ENCODE measurements at places on chromosomes 12 and 14. TPM values are rescaled to one million over a fixed set of nuclear protein-coding genes. Genes with fewer than 3 reads are reported as not detected.

CD163 gene
- total RNA-seq = 3.0 TPM

CABP1 gene
- 0.13 TPM for total RNA-seq

RNASE2 gene
- total RNA-seq = not detected

SLCO1B1 gene
- not detected for total RNA-seq

TTC5 gene
- total RNA-seq = 33.2 TPM

MARK3 gene
- 91.9 TPM for total RNA-seq

PDE6H gene
- total RNA-seq = not detected

CD163L1 gene
- 0.71 TPM for total RNA-seq

ULK1 gene
- 22.8 TPM for total RNA-seq

OR4E2 gene
- not detected for total RNA-seq

GLT8D2 gene
- 0.11 TPM for total RNA-seq

PTPRR gene
- not detected for total RNA-seq

GTF2H3 gene
- 72.0 TPM for total RNA-seq

- no peak for DNase-seq
Measured at GRCh38 chr14:92564344-92565039, 50.9 kb downstream of the RIN3 start.

DNA sequence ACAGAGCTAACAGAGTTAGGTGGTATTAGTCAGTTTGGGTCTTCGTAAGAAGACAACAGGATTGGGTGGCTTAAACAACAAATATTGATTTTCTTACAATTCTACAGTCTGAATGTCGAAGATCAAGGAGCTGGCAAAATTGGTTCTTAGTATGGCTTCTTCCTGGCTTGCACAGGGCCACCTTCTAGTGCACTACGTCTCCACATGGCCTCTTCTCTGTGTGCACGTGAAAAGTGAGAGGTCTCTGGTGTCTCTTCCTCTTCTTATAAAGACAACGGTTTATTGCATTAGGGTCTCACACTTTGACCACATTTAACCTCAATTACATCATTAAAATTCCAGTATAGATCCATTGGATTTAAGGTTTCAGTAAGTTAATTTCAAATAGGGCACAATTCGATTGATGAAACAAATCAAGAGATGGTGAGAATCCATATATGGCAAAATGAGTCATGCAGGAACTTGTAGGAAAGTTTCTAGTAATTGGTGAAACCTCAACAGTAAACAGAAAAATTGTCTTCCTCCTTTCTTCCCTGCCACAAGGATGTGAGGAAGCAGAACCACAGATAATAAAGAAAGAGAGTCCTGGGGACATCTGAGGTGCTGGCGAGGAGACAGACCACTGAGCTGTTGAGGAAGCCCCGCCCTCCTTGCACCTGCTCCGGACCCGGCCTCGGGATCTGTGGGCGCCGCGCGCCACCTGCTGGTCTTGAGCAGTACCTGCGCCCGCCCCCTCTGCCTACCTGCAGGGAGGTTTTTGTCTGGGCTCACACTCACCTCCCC lies 846.7 kb downstream of the TMEM121 start:
- peak; percentile 79 for DNase-seq

DNA sequence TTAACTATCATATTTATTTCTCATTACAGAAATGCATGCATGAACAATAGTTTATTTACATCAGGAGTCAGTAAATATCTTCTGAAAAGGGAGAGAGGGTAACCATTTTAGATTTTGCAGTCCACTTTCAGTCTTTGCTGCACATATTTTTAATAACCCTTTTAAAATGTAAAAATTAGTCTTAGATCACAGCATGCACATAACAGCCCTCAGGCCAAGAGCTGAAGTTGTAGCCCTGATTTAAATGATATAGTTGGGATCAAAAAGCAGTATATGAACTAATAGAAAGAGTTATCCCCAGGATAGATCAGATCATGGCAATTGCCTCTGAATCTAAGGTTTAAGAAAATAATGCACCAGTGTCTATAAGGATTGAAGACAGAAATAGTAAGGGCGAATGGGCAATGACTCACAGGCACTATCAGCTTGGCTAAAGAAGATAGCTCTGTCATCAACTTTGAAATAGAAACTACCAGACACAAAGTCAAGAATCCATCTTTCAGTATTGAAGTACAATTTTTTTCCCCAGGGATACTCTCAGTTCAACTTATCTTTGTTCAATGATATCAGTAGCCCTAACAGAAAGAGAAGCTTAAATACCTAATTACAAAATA lies 13.1 kb upstream of the CLEC7A start:
- DNase-seq = no peak

DNA sequence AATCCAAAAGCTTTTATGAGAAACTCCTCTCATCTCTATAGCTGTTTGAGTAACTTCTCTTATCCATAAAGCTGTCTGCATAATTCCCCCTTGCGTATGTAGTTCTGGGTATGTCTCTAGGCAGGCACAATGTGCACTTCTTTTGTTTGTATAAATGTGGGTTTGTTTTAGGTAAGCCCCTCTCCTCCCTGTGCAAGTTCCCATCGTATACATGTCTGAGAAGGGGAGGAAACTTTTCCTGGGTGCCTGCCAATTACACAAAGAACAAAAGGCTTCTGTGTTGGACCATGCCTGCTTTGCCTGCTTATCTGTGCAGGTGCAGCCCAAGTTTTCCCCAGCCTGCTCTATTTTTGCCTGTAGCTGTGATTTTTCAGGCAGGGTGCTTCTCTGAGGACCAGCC lies 96.7 kb downstream of the CCER1 start:
- DNase-seq = no peak

GRCh38 chr14:56243110-56243509 lies 124.9 kb downstream of the PELI2 start:
- DNase-seq = no peak

- DNase-seq = no peak
Measured at GRCh38 chr14:106738075-106738474, 1211.7 kb downstream of the TMEM121 start.

- DNase-seq = peak; percentile 61
Measured at GRCh38 chr14:24673534-24674203, 39.7 kb upstream of the GZMB start.

- no peak for DNase-seq
Measured at GRCh38 chr12:117521346-117521745, 159.9 kb upstream of the NOS1 start.

GRCh38 chr14:58787592-58787991 lies 149.8 kb downstream of the DACT1 start:
- no peak for DNase-seq

- DNase-seq = peak; percentile 78
Measured at GRCh38 chr14:73758392-73759182, 44.4 kb upstream of the PNMA1 start.

DNA sequence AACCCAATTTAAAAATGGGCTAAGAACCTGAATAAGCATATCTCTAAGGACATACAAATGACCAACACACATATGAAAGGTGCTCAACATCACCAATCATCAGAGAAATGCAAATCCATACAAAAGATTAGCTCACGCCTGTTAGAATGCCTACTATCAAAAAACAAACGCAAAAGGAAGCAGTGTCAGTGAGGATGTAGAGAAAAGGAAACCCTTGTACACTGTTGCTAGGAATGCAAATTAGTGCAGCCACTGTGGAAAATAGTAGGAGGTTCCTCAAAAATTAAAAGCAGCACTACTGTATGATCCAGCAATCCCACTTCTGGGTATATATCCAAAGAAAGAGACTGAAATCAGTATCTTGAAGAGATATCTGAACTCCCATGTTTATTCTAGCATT lies 133.0 kb downstream of the CPNE8 start:
- no peak for DNase-seq

- DNase-seq = no peak
Measured at GRCh38 chr14:51644217-51644933, 7.3 kb upstream of the FRMD6 start.

DNA sequence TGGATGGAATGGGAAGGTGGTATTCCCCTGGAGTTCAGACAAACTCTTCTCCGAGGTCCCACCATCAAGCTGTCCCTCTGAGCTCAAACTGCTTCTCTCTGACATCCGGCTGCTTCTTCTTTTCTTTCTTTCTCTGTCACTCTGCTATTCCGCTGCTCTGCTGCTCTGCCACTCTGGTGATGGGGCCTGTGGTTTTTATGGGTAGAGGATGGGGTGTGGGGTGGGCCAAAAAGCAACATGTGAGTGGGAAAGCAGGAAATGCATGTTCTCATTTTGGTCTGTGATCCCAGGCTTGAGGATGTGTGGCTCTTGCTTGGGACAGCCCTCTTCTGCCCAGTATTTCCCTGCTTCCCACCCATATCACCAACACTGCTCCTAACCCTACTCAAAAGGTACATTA lies 30.6 kb downstream of the CLECL1 start:
- DNase-seq = peak; percentile 55

DNA sequence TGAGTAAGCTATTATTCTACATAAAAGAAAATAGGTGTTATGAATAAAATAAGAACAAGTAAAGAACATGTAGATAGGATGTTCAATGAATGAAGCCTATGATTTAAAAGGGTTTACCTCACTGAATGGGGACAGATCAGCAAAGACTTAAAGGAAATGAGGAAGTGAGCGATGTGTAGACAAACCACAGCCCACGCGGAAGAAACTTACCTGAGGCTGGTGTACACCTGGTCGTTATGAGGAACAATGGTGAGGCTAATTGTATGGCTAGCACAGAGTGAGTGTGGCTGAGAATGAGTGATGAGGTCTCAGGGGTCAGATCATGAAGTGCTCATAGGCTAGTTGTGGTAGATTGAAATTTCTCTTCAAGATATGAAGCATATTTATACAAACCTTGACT lies 221.7 kb downstream of the ALG10B start:
- no peak for DNase-seq

GRCh38 chr12:795305-795704 lies 42.9 kb downstream of the WNK1 start:
- no peak for DNase-seq

- no peak for DNase-seq
Measured at GRCh38 chr14:67167420-67168109, 21.7 kb upstream of the GARIN2 start.

- no peak for DNase-seq
Measured at GRCh38 chr14:72924337-72924736, 1.9 kb upstream of the DCAF4 start.

GRCh38 chr12:115891556-115892164 lies 385.8 kb downstream of the MED13L start:
- DNase-seq = no peak

GRCh38 chr12:8953773-8954402 lies 4.4 kb upstream of the M6PR start:
- peak; percentile 84 for DNase-seq

DNA sequence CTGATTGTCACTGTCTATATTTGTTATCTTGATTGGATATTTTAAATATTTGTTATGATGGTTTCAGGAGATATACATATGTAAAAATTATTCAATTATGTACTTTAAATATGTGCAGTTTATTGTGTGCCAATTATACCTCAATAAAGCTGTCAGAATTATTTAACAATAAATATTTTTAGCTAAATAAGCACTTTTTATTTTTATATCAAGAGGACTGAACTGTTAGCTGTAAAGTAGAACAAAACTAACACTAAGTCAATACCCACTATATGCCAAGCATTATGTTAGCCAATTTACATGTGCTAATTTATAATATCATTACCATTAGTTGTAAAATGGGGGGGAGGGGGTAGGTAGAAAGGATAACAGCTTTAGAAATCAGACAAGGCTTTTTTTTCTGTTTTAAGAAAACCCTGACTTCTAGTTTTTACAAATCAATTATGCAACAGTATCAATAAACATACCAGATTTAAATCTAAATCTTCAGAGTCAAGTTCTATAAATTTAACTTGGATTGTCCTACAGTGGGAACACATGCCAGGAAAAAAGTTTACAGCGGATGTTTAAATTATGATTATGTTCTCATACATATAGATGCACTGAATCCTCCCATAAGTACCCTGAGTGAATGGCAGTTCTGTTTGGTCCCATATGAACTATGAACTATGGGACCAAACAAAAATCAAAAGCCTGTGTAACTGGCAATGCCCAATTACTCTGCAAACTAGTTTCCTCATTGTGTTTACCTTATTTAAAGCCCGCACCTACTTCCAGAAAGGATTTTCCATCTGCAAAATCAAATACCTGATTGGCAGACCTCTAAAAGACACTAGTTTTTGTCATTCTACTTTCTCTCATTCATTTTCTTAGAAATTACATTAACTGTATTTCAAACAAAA lies 2.8 kb downstream of the RALGAPA1 start:
- DNase-seq = no peak

- DNase-seq = no peak
Measured at GRCh38 chr12:25200703-25201102, 5.7 kb downstream of the ETFRF1 start.

GRCh38 chr12:75545636-75546035 lies 34.2 kb upstream of the KRR1 start:
- DNase-seq = no peak

- DNase-seq = no peak
Measured at GRCh38 chr12:119788786-119789185, 88.3 kb downstream of the CIT start.

GRCh38 chr14:64692986-64693809 lies 11.0 kb upstream of the PLEKHG3 start:
- no peak for DNase-seq

- DNase-seq = no peak
Measured at GRCh38 chr12:78167510-78167909, 336.8 kb downstream of the NAV3 start.
